NCI-H1436 treated with DMSO at 0.1 percent for 48 hours (cell line): ENCODE measurements at places on chromosomes 5 and 9.

- no peak for DNase-seq
Measured at GRCh38 chr9:115170358-115171073, 52.6 kb upstream of the TNC start.

DNA sequence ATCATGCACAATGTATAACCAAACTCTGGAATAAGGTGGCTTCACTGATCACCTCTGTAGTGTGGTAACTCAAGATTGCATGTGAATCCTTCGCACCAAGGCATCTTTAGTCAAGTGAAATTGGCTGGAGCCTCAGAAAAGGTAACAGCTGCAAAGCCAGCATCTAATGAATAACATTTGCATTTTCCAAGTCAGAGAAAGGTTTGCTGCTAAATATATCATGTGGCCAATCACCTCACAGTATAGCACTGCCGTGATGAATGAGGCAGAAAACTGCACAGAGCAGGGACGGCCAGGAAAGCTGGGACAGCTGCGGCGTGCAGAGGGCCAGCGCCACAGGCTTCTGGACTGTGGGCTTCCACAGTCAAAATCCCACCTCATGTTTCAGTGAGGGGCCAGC, 18.5 kb downstream of the MRPS27 start:
- DNase-seq, result no peak

DNA sequence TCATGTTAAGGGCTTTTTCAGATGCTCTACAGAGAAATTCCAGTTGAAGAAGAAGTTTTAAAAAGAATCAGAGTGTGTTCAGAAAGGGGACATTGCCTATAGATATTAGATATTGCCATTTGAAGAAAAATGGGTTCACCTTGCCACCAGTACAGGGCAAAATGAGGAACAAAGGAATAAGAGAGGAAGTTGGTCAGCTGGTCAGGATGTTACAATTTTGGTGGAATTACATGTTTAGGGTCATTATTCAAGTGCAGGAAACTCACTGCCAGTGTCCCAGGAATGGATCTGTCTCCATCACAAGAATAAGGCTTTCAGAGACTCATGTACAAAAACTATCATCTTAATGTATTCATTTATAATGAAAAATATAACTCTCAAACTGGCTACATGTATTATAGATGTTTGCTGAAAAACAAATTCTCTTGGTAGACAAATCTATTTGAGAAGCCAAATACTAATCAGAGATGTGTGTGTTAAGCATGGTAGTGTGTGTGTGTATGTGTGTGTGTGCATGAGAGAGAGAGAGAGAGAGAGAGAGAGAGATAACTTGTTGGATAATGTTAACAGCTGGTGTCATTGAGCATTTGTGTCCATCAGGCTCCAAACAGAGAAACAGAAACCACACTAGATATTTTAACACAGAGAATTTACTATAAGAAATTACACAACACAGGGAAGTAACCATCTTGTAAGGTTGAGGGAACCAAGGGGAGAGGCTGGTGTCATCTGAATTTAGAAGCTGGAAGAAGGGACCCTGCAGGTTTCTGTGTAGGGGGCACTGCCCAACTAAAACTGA, 5.0 kb upstream of the C1QTNF3 start:
- no peak for DNase-seq

DNA sequence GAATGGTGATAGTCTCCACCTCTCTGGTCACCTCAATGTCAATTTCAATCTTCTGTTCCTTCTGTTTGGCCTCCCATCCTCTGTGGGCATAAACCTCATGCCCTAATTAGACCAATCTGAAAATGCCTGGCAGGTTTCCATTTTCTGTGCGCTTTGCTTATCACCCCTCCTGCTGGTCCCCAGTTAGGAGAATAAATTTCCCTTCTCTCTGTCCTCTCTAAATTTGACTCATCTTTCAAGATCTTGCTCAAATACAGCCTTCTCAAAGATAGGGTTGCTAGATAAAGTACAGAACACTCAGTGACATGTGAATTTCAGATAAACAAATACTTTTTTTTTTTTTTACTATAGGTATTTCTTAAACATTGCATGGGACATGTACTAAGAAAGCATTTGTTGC, 69.4 kb upstream of the CD180 start:
- no peak for DNase-seq

- no peak for DNase-seq
Measured at GRCh38 chr9:123044586-123044985, 11.1 kb downstream of the GPR21 start.

- DNase-seq, result no peak
Measured at GRCh38 chr9:102534031-102534430, 461.1 kb upstream of the CYLC2 start.

DNA sequence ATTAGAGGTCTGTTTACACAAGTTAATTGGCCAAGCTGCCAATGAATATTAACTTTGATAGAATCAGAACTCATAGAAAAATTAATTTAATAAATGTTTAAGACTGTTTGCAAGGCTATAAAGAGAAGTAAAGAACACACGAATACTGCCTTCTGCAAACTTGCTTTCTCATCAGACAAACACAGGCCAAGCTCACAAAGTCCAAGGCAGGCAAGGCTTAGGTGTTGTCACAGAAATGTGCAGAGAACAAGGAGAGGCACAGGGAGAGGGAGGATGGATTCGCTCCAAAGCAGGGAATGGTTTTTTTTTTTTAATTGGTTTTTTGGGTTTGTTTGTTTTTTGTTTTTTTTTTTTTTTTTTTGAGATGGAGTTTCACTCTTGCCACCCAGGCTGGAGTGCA, 43.4 kb downstream of the RETREG1 start:
- no peak for DNase-seq

GRCh38 chr5:166073901-166074581, 2217.4 kb upstream of the WWC1 start:
- no peak for DNase-seq

DNA sequence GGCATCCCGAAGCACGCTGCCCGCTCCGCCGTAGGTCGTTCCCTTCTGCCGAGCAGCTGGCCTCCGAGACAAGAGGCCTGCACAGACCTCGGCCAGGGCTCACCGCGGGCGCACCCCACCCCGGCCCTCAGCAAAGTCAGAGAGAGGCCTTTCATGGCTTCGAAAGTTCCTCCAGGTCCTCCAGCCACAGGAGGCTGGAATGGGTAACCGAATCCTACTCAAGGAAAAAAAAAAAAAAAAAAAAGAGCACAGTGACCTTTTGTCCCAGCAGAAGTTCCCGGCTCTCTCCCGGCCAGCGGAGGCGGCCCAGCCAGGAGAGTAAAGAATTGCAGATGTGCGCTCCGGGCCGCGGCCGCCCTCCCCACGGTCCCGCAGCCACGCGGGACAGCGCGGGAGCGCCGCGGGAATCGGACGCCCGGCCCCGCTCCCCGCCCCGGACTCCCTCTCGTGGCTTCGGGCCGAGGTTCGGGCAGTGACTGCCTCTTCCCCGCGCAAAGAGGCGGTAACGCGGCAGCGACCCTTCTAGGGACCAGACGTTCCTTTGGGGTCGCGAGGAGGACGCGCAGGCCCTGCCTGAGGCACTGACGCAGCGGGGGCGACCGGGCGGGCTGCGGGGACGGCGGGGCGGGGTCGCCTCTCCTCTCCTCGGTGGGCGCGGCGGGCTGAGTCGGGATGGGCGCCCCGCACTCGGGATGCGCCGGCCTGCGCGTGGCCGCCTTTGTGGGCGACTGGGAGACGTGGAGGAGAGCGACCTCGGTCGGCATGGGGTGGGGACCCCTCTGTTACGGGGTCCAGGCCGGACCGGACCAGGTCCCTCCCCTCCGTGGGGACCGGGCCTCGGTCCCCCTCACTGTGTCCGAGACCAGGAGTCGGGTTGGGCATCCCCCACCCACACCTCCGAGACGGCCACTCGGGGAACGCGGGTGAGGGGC, 754 bp downstream of the GFPT2 start:
- no peak for DNase-seq

DNA sequence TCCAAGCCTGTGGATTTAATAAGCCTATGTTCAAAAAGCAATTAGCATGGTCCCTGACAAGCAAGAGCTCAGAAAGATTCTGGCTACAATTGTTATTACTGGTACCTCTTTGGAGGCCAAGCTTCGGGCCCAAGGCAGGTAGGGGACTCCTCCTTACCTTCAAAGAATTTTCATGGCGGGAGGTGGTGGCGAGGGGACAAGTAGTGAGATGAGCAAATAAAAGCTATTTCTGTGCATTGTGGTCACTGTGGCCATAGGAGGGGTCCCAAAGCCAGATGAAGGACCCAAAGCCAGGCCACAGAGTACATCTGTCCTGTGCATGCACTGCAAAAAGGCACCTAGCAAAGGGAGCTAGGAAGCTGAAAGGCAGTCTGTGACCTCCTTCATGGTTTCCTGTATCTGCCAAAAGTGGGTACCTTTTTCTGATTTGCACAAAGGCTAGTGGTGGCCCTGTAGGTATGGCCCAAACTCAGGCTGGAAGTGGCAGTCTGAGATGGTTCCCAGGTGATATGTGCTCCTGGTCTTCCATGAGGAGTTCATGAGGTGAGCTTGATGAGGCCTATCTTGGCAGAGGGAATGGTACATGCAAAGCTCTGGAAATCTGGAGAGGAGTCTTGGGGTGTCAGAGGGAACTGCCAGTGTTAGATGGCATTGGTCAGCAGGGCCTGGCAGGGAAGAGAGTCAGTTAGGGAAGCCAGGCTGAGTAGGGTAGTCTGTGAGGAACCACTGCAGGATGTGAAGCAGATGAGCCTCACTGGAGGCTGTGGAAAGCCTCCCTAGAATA, 3.3 kb upstream of the CXXC5 start:
- DNase-seq, result no peak

DNA sequence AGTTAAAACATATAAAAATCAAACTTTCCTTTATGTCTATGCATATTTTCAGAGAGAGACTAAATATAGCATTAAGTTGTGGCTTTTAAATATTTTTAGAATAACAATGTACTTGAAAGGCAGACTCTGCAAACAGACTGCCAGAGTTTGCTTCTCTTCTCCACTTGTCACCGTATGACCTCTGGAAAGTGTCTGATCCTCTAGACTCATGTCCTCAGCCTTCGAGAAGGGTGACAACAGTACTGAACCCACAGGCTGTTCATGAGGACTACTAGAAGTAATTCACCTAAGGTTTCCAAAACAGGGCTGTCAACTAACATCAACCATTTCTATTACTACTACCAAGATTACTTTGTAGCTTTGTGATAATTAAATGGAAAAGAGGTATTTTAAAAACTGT, 167.7 kb upstream of the TBCA start:
- no peak for DNase-seq

DNA sequence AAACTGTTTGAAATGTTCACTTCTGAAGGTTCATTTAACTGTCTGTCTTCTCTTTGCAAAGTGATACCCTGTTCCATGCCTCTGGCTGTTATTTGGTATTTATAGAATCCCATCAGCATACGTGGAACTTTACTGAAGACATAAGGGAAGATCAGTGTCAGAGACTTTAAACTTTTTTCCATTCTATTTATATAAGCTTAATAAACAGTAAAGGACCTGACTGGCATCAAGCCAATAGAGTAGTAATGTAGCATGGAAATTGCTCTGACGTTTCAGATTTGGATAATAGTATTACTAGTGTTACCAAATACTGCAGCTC, 94.9 kb upstream of the MINAR2 start:
- no peak for DNase-seq

GRCh38 chr5:77087484-77088261, 588 bp upstream of the ZBED3 start:
- no peak for DNase-seq

- no peak for DNase-seq
Measured at GRCh38 chr5:151675611-151676313, 11.0 kb downstream of the SPARC start.

- DNase-seq, result no peak
Measured at GRCh38 chr5:73267766-73268435, 94.9 kb downstream of the TMEM174 start.

- DNase-seq, result no peak
Measured at GRCh38 chr5:135031813-135032694, 2.0 kb downstream of the PITX1 start.

DNA sequence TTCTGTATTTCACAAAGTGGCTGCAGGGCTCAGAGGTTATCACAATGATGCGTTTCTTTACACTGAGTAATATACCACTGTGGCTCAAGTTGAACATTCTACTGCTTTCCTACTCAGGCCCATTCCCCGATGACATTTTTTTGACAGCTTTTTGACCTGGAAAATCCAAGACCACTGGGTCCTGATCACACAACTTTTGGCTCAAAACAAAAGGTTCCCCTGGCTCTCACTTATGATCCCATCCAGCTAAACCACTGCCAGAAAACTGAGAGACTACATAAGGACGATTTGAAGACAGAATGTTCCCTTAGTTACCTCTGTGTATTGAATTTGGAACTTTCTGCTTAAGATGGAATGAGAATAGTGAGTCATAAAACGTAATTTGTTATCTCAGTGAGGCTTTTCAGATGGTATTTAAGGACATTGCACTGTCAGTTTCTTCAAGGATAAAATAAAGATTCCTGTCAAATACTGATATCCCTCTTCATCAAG, 78.0 kb upstream of the FBXL7 start:
- DNase-seq, result no peak

DNA sequence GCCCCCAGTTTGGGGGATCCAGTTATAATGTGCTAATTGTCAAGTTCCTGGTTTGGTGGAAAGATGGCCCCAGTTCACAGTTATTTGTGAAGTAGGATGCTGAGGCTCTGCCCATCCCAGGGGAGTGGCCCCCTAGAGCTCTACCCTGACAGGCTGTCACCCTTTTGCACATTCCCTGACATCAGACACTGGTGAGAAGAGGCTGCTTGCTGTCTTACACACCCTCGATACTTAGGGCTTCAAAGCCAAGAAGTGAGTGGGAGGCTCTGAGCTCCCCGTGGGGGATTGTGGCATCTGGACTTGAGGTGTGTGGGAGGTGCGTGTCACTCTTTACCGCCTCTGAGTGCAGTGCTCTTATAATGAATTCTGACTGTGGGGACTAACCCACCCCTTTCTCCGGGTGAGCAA, 168.5 kb downstream of the DOCK2 start:
- no peak for DNase-seq

- DNase-seq, result no peak
Measured at GRCh38 chr5:54844905-54845566, 140.4 kb downstream of the ESM1 start.

- DNase-seq, result no peak
Measured at GRCh38 chr5:174337276-174338184, 292.0 kb downstream of the NSG2 start.

DNA sequence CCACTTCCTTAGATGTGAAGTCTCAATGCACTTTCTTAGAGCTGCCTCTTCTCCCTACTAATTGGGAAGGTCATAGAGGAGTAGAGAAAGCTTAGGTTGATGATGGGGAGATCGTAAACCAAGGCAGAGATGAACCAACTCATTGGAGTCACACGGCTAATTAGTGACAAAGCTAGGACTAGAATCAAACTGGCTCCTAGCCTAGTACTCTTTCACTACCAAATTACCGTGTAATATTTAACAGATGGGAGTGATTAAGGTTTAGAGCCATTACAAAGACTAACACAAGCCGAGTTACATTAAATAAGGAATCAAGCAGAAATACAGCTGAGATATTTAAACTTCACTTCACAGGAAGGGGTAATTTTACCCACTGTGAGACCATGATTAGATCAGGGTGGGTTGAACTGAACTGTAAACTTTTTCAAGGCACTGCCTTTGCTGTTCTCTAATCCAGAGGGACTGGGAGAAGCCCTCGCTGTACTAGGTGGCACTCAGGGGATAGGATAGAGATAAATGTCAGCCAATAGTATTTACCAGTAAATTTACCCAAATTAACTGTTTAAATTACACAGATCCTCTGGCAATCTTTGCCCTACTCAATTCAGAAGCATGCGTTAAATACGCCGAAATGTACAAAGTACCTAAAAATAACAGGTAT, 166.4 kb upstream of the PIK3R1 start:
- DNase-seq, result no peak

GRCh38 chr9:108724652-108725051, 131.1 kb downstream of the ACTL7B start:
- no peak for DNase-seq

GRCh38 chr5:142590451-142591231, 95.2 kb downstream of the FGF1 start:
- no peak for DNase-seq
